ENCODE measurements at places on chromosomes 7 and 10. TPM values are rescaled to one million over a fixed set of nuclear protein-coding genes. Genes with fewer than 3 reads are reported as not detected.
A peak's percentile ranks its signal among the peaks of the same experiment; 100 is the strongest.

The MNX1 gene
- total RNA-seq: 0.87 TPM

GRCh38 chr10:131811630-131812403 lies 89.0 kb upstream of the PPP2R2D start:
- no peak for DNase-seq

DNA sequence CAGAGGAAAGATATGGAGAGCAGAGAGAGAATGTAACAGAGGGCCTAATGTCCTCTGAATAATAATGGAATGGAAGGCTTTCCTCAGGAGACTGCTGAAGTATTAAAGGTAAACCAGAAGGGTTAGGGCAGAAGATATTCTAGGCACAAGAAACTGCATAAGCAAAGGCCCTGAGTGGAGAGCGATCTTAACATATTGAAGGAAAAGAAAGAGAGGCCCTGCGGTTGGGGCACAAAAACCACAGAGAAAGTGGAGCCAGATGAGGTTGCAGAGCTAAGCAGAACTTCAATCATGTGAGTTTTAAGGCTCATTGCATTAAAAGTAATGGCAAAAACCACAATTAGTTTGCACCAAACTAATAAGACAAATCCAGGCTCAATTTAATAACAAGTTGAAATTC lies 115.8 kb upstream of the VSTM2A start:
- DNase-seq: no peak

The CDK14 gene
- 30.2 TPM for total RNA-seq

- peak; percentile 27 for DNase-seq
Observed at GRCh38 chr7:22143491-22143890, 197.8 kb upstream of the CDCA7L start.

- no peak for DNase-seq
Observed at GRCh38 chr7:155758348-155758747, 53.9 kb downstream of the SHH start.

DNA sequence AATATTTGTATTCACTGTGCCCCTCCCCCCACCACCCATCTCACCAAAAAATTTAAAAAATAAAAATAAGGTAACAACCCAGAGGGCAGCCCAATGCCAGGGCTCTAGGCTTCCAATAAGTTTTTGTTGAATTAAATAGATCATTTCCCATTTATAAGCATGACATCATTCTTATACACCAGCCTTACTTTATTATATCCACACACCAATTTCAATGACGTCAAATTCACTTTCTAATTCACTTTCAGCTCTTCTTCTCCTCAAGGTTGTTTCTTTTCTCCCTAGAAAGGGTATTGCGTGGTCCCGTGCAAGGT lies 1.2 kb upstream of the DKK1 start:
- no peak for DNase-seq

Measured in renal cortical epithelial cell (primary cell).